ENCODE measurements at places on chromosomes 4 and X.

DNA sequence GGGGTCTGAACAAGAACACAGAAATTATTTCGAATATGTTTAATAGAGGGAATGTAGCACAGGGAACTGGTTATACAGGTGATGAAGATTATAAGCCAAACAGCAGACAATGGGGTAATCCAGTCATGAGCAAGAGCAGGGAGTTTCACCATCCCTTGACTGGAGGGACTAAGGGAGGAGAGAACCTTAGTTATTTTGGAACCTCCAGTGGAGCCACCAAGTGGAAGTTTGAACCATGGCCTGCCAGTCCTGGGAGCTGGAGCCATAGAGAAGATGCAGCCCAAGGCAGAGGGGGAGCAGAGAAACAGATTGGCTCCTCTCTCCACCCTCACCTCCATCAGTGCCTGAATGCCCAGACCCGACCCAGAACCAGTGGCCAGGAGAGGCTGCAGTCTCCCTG lies 264.6 kb upstream of the RASGEF1B start:
- DNase-seq, result peak; percentile 45

- DNase-seq, result no peak
Observed at GRCh38 chr4:138861135-138861534, 154.4 kb upstream of the NOCT start.

GRCh38 chr4:9875516-9875915 lies 94.1 kb downstream of the DRD5 start:
- peak; percentile 81 for DNase-seq

DNA sequence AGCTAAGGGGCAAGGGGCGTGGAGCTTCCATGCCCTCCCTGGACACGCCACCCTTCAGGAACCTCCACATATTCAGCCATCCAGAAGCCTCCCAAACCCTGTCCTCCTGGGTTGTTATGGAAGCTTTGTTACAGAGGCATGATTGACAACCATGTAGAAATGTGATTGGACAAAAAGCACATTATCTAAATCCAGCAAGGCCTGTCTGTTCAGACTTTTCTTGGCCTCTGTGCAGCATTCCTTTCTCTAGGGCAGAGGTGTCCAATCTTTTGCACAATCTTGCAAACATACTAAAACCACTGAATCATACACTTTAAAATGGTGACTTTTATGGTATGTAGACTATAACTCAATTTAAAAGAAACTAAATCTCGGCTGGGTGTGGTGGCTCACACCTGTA lies 12.7 kb downstream of the STEEP1 start:
- no peak for DNase-seq

DNA sequence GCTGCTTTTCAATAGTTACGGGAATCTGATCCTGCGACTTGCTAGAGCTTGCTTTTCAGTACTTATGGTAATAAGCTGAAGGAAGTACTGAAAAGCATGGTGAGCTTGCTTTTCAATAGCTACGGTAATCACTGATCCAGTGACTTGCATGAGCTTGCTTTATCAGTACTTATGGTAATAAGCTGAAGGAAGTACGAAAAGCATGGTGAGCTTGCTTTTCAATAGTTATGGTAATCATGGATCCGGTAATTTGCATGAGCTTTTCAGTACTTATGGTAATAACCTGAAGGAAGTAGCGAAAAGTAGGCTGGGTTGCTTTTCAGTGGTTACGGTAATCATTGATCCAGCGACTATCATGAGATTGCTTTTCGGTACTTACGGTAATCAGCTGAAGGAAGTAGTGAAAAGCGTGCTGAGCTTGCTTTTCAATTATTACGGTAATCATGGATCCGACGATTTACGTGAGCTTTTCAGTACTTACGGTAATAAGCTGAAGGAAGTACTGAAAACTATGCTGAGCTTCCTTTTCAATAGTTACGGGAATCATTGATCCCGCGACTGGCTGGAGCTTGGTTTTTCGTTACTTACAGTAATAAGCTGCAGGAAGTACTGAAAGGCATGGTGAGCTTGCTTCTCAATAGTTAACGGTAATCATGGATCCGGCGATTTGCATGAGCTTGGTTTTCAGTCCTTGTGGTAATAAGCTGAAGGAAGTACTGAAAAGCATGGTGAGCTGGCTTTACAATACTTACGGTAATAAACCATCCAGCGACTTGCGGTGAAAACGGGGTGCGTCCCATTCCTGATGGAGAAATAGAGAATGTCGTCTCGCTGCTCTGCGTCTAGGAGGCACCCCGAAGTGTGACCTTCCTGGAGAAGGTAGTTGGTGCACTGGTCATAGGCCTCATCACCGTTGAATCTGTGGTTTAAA lies 6.5 kb downstream of the CRLF2 start:
- peak; percentile 86 for DNase-seq

GRCh38 chr4:98204236-98204553 lies 57.0 kb upstream of the RAP1GDS1 start:
- DNase-seq, result no peak

DNA sequence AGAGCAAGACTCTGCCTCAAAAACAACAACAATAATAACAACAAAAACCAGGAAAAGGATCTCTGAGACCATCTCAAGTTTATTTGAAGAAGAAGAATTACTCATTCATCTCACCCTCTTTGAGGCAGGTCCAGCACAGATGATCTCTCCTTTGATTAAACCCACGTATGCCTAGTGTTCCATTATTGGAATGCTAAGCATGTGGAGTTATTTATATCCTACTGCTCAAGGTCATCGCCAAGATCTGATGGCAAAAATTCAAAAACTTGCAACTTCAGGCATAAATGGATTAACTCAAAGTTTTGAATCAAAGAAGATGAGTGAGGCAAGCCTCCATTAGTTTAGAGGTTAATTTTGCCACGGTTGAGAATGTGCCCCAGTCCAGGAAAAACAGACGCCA lies 184.2 kb downstream of the DHRSX start:
- no peak for DNase-seq

DNA sequence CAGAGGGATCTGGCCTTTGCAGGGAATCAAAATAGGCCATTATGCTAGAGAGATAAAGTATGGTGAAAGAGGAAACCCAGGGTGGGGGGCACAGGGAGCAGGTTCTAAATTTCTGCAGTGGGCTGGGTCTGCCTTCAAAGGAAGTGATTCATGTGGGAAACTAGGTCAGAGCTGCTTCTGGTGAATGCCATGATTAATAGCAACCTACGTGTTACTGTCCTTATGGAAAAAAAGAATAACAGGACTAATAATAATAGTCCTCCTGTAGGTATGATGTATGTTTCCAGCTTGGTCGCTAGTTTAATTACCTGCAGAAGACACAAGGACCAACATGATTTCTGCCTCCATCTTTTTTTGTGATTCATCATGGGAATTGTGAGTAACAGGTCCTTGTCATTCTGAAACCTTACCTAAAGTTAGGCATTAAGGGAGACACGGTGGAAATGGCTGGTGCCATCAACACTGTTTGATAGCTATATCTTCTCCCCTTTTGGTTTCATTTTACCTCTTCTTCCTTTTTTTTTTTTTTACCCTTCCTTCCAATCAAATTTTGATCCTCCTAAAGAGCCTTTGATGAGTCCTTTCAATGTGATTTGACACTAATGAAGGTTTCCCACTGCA lies 180.4 kb downstream of the CPEB2 start:
- DNase-seq, result no peak

GRCh38 chr4:26837993-26838842 lies 22.4 kb upstream of the STIM2 start:
- DNase-seq, result no peak

DNA sequence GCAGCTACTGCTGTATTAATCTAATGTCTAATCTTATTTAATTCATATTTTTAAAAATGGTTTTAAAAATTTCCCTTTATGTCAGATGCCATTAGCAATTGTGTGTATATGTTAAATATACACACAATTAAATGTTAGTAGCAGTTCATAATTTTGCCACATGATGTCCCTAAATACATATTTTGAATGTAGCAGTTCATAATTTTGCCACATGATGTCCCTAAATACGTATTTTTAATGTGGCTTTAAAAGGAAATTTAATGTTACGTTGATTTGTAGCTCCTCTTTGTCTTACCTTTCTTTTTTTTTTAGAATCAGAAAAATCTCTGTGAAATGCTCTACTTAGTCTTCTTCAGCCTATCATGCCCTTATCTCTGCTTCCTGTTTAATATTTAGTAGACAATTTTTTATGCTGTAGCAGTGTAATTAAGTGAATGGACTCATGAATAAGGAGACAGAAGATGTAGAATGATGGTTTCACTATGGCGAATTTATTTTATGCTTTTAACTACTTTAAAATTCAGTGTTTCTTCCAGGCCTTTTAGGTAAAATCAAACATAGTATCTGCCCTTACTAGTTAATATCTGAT lies 26.1 kb downstream of the RBM46 start:
- peak; percentile 42 for DNase-seq

DNA sequence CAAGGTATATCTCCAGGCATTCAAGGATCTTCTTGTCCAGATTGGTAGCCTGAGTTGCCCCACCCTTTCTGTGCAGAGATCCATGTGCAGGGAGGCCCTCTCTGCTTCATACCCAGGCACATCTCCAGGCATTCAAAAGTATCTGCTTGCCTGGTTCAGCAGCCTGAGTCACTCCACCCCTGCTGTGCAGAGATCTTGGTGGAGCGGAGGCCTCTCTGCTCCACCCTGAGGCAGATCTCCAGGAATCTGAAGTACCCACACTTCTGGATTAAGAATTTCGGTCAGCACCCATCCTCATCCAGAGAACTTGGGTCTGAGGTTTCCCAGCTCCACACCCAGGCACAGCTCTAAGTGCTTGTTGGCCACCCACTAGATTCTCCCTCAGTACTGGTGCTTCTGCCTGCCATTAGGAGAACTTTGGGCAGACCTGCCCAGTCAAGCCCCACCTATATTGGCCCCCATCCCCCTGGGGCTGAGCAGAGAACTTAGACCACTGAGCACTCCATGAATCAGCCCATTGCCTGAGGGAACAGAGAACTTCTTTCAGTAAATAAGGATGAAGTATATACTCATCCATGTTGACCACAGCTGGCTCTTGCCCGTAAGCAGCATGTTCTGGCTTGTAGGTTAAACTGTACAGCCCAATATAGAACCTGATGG lies 199.5 kb upstream of the ZCCHC13 start:
- no peak for DNase-seq

DNA sequence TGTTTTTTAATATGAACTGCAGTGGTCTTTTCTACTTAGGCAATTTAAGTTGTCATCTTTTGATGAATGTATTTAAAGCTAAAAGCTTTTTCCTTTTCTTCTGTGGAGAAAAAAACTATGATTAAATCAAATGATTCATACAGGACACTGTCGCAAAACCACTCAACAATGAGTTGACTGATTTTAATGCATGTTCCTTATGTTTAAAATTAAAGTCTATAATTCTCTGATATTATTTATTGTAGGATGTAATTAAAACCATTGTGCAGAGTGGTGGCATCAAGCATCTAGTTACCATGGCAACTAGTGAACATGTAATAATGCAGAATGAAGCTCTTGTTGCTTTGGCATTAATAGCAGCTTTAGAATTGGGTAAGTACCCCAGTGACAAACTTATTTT lies 172.5 kb downstream of the RAP1GDS1 start:
- no peak for DNase-seq

GRCh38 chr4:150316332-150317205 lies 238.3 kb downstream of the DCLK2 start:
- DNase-seq, result peak; percentile 15

Measured in inflammatory macrophage treated with lipopolysaccharide for 4 hours (primary cell).